ENCODE measurements at places on chromosomes 13 and 19.
A peak's percentile ranks its signal among the peaks of the same experiment; 100 is the strongest.

GRCh38 chr19:44772959-44773358, 4.7 kb upstream of the CBLC start:
- no peak for DNase-seq

GRCh38 chr19:18895038-18895823, 727 bp downstream of the CERS1 start:
- DNase-seq = peak; percentile 89

- DNase-seq = no peak
These were observed 441 bp downstream of the INAFM1 start for GRCh38 chr19:47274891-47275761.

- DNase-seq = no peak
These were observed 534.9 kb upstream of the KLF12 start for GRCh38 chr13:74669149-74669548.

GRCh38 chr13:45838171-45838745, 13.3 kb downstream of the SIAH3 start:
- peak; percentile 85 for DNase-seq

- DNase-seq = no peak
These were observed 18.4 kb downstream of the LRCH1 start for GRCh38 chr13:46571189-46571908.

DNA sequence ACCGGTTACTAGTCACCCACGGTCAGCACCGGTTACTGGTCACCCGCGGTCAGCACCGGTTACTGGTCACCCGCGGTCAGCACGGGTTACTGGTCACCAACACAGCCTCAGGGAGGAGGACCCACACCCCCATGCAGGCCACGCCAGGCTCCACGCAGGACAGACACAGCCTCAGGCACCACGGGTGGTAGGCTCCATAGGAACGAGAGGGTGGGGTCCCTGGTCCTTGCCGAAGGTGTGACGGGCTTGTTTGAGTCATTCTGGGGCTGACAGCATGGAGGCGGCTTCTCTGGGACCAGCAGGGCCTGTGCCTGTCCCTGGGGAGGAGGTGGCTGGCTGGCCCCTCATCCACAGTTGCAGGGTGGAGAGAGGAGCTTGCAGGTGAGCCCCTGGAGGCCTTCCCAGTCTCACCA, 122.8 kb upstream of the SOX1 start:
- no peak for DNase-seq

DNA sequence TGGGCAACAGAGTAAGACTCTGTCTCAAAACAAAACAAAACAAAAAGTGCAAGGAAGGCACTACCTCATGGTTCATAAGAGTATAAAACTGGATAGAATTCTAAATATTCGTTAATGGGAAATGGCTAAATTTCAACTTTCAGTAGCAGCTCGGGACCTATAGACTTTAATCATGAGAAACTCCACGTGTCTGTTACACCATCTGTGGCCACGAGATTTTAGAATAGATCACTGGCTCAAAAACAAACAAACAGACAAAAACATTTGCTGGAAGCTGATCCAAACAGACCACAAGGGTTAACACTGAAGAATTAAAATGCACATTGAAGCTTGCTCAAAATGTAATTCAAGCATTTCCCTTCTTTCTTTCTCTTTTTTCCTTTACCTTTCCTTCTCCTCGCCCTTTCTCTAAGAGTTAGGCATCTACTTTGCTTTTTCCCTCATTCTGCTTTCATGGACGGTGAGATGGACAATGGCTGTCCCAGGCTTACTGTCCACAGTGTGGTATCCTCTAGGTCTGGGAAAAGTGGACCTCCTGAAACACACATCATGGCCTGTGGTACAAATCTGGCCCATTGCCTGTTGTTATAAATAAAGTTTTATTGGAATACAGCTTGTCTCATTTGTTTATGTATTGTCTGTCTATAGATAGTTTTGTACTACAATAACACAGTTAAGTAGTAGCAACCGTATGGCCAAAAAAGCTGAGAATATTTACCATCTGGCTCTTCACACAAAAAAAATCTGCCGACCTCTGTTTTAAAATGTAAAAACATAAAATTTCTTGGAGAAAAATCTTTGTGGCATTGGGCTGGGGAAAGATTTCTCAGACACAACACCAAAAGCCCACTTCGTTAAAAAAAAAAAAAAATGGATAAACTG, 10.3 kb downstream of the ELAVL1 start:
- no peak for DNase-seq

GRCh38 chr19:7679771-7680605, 645 bp upstream of the TRAPPC5 start:
- no peak for DNase-seq

DNA sequence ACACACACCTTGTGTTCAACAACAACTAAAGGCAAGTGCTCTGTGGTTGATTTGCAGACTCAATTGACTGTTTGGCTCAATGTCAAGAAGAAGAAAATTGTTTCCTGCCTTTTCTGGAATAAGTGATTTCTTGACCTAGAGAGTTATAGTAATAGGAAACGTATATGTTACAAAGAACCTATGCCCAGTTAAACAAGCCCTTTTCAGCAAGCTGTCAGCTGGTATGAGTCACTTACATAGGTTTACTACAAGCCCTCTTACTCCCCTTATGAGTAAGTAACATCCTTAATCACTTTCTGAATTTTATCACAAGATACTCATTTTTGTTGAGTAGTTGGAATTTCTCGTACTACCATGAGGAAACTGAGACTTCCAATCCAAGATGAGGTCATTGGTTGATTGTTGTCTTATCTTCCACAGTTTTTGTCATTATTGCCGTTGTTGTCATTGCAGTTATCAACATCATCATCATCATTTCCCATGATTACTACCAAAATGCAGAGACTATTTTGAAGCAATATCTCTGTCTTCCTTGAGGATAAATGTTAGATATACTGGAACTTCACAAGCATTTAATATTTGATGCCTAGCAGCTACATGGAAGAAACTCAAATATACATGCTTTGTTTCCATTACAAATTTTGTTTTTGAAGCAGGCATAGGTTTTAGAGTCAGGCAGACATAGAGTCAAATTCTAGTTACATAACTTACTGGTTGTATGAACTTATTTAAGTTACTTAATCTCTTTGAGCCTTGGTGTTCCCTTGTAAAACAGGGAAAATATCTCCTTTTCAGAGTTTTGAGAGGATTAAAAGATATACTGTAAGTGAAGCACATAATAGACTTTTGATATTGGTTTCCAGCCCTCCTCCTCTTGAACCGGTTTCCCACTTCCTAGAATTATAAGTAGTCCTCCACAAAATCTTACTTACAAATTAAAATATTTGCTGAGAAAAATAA, 106.0 kb downstream of the RAP2A start:
- no peak for DNase-seq

DNA sequence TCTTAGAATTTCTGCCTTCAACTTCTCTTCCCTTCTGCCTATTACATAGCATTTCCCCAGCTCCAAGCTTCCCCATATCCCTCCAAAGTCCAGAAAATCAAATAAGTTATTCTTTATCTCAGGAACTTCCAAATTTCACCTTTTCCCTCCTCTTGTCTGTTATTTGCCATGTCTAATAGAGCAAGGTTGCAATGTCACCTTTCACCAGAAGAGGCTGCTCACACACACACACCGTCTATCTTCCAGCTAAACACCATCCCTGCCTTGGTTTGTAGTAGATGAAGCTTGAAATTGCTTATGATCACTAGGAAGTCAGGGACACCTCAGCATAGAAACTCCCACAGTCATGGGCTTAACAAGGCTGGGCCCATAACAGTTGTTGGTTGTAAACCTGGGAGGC, 48.4 kb downstream of the ZNRF4 start:
- no peak for DNase-seq

DNA sequence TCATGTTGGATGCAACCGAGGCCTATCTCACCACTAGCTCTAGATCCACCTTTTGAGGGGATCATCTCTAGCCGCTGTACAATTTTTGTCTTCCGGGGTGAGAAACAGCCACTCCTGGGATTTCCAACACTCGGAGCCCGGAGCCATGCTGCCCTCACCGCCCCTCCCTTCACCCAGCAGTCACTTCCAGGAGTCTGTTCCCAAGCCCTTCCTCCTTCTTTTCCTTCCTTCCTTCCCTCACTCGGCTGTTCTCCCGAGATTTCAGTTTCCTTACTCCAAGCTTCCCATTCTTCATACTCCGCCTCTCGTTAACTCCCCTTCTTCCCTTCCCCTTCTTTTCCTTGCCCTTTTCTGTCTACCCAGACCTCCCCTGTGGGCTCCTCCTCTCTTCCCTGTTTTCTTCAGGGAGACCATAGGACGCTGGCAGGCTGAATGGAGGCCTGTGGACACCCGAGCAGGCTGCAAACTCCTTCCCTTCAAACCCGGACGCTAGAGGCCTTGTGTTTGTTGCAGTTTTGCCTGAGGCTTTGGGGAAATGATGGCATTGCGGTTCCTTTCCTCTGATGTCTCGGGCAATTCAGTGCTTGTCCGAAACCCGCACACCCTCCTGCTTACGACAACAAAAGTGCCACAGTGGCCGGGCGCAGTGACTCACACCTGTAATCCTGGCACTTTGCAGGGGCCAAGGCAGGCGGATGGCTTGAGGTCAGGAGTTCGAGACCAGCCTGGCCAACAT, 96.0 kb downstream of the CAB39L start:
- DNase-seq = no peak

DNA sequence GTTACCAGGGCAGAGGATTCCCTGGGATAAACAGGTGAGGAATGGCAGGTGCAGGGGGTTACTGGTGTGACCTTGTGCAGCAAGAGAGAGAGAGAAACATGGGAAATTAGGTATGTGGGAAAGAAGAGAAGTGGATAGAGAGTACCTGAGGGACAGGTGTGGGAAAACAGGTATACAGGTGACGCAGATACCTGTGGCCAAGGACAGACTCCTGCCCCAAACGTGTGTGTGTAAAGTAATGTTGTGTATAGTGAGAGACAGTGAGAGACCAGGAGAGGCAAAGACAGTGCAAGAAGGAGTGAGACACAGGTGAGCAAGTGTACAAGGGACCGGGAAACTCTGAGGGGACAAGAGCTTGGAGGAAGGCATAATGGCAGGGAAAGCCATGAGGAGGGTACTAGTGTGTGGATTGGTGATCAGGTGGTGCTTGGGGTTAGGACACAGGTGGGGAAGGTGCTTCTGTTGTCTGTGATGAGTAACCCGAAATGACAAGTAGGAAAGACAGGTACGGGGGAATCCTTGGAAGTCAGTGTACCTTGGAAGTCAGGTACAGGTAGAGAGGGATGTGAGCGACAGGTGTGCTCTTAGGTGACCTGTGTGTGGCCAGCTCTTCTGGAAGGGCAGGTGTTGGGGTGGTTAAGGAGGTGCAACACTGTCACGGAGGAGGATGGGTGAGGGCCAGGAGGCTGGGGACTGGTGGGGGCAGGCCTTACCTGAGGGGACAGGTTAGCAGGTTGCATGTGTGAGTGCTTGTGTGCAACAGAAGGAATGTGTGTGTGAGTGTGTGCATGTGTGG, 2.8 kb downstream of the ERFL start:
- no peak for DNase-seq

GRCh38 chr13:96650301-96650886, 343.9 kb downstream of the OXGR1 start:
- DNase-seq = no peak

Measured in posterior cingulate gyrus (tissue), 11 donors.